ENCODE measurements at places on chromosomes 7 and 10. TPM values are rescaled to one million over a fixed set of nuclear protein-coding genes. Genes with fewer than 3 reads are reported as not detected.

DNA sequence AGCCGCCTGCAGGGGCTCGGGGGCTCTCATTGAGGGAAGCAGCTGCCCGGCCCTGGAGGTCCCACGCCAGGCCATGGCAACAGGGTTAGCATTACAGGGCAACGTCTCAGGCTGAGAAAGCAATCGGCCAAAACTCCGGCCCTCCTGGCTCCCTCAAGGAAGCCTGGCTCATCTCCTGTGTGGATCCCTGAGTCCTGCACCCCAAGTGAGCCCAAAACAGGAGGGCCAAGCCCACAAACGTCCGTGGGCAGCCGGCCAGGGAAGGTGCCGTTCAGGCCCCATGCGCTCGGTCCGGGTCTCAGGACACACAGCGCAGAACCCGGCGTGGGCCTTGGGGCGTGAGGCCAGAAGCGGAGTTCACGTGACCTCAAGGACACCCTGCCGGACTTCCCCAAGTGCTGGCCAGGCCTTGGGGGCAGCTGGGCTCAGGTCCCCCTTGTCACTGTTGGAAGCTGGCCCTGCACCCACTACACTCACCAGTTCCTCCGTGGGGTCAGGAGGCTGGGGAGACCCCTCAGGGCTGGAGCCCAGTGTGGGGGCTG lies 8.0 kb upstream of the PWWP2B start:
- peak; percentile 81 for DNase-seq
- no peak overlapping the region for H3K4me3 ChIP-seq
- H3K36me3 ChIP-seq = no peaks in the 10 kb centered on the region

DNA sequence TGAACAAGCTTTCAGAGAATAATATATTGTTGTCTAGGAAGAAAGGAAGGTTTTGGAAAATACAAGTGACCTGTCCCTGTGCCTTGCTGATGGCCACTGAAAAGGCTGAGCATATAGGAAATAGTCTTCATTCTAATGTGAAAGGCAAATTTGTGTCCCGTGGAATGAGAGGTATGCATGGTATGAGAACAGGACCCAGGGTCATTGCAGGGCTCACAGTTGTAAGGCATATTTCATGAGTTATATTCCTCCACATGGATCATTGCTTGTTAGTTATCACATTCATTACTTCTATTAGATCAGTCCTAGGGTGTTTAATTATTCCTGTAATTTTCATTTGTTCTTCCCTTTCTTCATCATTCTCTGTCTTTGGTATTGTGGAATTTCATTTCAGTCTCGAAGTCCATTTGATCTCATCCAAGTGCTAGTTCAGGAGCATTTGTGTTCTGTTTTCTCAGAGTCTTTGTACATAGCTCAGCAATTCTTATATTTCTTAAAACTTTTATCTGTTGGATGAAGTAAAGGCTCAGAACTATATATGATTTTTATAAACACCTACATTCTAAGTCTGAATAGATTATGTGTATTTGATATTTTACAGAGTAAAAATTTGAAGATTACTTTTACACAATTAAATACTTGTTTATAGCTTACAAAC lies 39.4 kb upstream of the ARHGAP21 start:
- H3K27ac ChIP-seq = no peak overlapping the region
- DNase-seq = no peak
- H3K27me3 ChIP-seq = no peaks in the 10 kb centered on the region

- peak; percentile 54 for DNase-seq
- no peaks in the 10 kb centered on the region for H3K27me3 ChIP-seq
- H3K27ac ChIP-seq = no peak overlapping the region
- H3K36me3 ChIP-seq = no peaks in the 10 kb centered on the region
Observed at GRCh38 chr10:588246-589165, 101.0 kb downstream of the DIP2C start.

GRCh38 chr7:134752006-134752760 lies 27.3 kb upstream of the CALD1 start:
- DNase-seq = no peak
- H3K27ac ChIP-seq = no peak overlapping the region
- no peaks in the 10 kb centered on the region for H3K4me1 ChIP-seq
- H3K36me3 ChIP-seq = no peaks in the 10 kb centered on the region
- no peak overlapping the region for H3K4me3 ChIP-seq

DNA sequence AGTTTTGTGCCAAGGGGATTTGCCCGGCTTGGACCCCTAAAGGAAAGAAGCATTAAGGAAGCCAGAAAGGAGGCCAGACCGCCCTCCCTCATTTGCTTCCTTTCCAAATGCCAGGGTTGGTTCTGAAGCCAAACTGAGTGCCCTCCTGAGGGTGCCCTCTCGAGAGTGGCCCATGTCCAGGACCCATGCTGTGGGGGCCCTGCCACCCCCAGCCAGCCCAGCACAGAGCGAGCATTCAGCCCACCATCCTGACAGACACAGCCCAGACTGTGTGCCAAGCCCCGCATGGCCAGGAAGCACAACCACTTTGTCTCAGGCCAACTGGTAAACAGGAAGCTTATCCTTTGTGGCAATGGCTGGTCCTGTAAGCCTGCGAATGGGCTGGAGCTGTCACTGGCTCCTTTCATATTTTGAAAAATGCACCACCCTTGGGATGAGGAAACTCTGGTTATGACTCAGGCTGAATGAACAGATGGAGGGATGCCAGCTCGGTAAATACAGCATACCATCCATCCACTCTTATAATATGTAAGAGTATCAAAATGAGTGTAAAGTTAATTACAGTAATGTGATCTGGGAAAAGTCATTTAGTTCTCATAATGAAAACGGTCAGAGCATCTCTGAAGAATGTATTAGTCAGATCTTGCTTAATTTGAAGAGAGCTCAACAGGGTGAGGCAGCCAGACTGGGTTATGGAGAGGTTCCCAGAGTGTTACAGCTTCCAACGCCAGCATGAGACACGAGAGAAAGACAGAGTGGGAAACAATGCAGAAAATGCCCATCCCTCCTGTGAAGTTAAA lies 65.0 kb downstream of the STK17A start:
- H3K4me1 ChIP-seq = peaks cover 65% of the 10 kb centered on the region
- peak; percentile 71 for DNase-seq
- no peaks in the 10 kb centered on the region for H3K27me3 ChIP-seq
- no peak overlapping the region for H3K4me3 ChIP-seq
- H3K36me3 ChIP-seq = peaks cover 25% of the 10 kb centered on the region

GRCh38 chr10:47450442-47450841 lies 33.5 kb downstream of the ANXA8 start:
- no peak for DNase-seq
- H3K27ac ChIP-seq = no peak overlapping the region
- no peak overlapping the region for H3K4me3 ChIP-seq
- H3K4me1 ChIP-seq = no peaks in the 10 kb centered on the region
- no peaks in the 10 kb centered on the region for H3K27me3 ChIP-seq
- H3K36me3 ChIP-seq = no peaks in the 10 kb centered on the region

- no peaks in the 10 kb centered on the region for H3K27me3 ChIP-seq
- H3K4me1 ChIP-seq = no peaks in the 10 kb centered on the region
- no peaks in the 10 kb centered on the region for H3K36me3 ChIP-seq
- no peak overlapping the region for H3K27ac ChIP-seq
- no peak overlapping the region for H3K4me3 ChIP-seq
Observed at GRCh38 chr7:103598326-103598905, 152.4 kb upstream of the SLC26A5 start.

- no peak overlapping the region for H3K4me3 ChIP-seq
- H3K4me1 ChIP-seq = no peaks in the 10 kb centered on the region
- no peak overlapping the region for H3K27ac ChIP-seq
- peaks cover 11% of the 10 kb centered on the region for H3K36me3 ChIP-seq
Observed at GRCh38 chr7:45057878-45058277, 30.9 kb downstream of the NACAD start.

DNA sequence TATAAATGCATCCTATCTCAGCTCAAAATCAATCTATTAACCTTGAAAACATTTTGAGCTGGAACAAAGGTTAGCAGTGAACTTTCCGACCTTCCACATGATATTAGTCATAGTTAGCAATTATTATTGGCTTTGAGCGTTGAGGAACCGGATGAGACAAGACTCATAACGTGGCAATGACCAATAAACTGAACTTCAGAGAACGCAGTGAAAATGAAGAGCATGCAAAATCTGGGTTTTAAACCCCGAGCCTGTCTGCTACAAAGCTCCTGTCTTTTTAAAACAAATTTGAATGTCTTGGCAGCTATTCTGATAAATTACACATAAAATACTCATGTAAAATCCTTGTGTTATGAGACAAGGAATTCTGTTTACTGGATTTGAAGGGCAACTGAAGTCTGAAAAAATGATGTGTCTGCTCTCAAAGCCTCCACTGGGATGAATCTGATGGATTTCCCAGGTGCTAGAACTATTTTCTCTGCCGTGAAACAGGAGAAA lies 74.7 kb upstream of the ITGB1 start:
- H3K27ac ChIP-seq = no peak overlapping the region
- no peaks in the 10 kb centered on the region for H3K4me1 ChIP-seq
- H3K4me3 ChIP-seq = no peak overlapping the region
- no peak for DNase-seq
- H3K27me3 ChIP-seq = no peaks in the 10 kb centered on the region

DNA sequence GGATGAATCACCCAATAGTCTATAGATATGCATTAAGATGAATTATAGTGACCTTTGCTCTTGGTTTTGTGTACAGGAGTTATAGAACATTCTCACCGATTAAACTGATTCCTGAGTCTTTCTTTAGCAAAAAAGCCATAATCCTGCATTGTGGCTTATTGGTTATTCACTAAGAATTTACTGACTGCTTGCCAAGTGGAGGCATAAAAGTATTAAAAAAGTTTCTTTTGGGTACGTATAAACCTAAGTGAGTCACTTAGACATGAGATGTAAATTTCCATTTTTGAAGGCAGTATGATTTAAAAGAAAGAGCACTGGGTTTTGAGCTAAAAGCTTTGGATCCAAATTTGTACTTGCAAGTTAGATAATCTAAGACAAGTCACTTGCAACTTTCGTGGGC lies 100.7 kb downstream of the CDK6 start:
- no peak overlapping the region for H3K4me3 ChIP-seq
- no peaks in the 10 kb centered on the region for H3K36me3 ChIP-seq
- H3K27me3 ChIP-seq = no peaks in the 10 kb centered on the region
- no peak overlapping the region for H3K27ac ChIP-seq
- H3K4me1 ChIP-seq = peaks cover 4% of the 10 kb centered on the region
- DNase-seq = no peak

DNA sequence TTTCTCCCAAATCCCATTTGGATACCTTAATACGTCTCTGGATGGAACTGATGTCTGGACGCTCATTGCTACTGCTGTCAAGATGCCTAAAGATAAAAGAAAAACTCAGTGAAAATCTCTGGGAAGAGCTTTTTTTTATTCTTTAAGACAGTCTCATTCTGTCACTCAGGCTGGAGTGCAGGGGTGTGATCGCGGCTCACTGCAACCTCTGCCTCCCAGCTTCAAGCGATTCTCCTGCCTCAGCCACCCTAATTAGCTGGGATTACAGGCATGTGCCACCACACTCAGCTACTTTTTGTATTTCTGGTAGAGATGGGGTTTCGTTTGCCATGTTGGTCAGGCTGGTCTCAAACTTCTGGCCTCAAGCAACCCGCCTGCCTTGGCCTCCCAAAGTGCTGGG lies 102.2 kb downstream of the NT5C2 start:
- no peaks in the 10 kb centered on the region for H3K4me1 ChIP-seq
- H3K36me3 ChIP-seq = peaks cover 96% of the 10 kb centered on the region
- DNase-seq = no peak
- no peak overlapping the region for H3K4me3 ChIP-seq
- no peak overlapping the region for H3K27ac ChIP-seq

DNA sequence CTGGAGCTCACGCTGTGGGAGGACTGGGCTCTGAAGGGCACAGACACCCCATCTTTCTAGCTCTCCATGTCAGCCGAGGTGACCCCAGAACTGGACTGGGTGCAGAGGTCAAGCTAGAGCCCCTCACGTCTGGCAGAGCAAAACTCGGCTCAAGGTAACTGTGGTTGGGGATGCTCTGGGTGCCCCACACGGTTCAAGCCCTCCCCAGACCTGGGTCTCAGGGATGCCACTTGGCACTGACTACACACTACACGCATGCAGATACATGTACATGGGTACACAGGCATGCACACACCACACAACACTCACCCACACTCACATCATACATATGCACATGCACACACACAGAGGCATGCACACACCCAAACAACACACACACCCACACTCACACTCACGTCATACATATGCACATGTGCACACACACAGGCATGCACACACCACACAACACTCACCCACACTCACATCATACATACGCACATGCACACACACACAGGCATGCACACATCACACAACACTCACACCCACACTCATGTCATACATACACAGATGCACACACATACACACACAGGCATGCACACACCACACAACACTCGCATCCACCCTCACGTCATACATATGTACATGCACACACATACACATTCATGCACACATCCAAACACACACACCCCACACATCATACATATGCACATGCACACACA lies 219.3 kb downstream of the DNAJB6 start:
- no peaks in the 10 kb centered on the region for H3K27me3 ChIP-seq
- H3K27ac ChIP-seq = no peak overlapping the region
- no peaks in the 10 kb centered on the region for H3K4me1 ChIP-seq
- no peak overlapping the region for H3K4me3 ChIP-seq

DNA sequence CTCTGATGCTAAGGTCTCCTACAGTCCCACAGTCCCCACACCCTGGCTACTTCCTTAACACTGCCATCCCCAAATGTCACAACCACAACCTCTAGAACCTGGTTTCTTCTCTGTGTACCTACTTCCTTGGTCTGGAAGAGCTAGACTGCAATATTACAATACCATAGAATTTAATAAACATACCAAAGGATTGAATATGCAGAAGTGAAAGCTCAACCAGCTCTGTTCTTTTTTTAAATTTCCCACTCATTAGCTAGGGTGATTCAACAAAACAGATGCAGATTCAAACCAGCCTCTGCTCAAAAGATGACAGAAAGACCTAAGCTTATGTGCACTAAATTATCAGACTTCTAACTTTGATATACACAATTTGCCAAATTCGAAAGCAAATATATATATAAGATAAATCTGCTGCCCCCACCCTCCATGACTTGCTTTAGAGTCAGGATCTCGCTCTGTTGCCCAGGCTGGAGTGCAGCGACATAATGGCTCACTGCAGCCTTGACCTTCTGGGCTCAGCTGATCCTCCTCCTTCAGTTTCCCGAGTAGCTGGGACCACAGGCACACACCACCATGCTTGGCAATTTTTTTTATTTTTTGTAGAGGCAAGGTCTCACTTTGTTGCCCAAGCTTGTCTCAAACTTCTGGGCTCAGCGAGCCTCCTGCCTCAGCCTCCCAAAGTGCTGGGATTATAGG lies 212.6 kb downstream of the CHCHD3 start:
- H3K27me3 ChIP-seq = no peaks in the 10 kb centered on the region
- no peak overlapping the region for H3K4me3 ChIP-seq
- no peak for DNase-seq

DNA sequence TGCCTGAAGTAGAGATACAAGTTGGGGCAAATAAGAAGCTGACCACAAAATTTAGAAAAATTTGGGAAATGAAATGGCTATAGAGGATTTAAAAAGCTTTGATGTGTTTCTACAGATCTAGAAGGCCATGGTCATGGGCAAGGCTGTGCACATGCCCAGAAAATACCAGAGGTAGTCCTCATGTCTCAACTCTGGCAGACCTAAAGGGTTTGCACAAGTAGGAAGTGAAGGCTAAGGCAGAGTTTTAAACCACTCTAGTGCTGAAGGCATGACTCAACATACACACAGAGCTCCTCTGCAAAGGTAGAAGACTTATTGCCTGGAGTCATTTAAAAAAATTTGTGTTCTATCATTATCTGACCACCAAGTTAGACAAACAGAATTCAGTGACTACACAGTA lies 364.6 kb downstream of the CCSER2 start:
- no peak overlapping the region for H3K27ac ChIP-seq
- DNase-seq = no peak
- H3K4me1 ChIP-seq = no peaks in the 10 kb centered on the region

GRCh38 chr7:67843001-67843565 lies 846.5 kb downstream of the TYW1 start:
- H3K27me3 ChIP-seq = no peaks in the 10 kb centered on the region
- no peaks in the 10 kb centered on the region for H3K36me3 ChIP-seq
- no peak for DNase-seq
- no peak overlapping the region for H3K27ac ChIP-seq

Gene ENKUR
- 0.49 TPM for total RNA-seq

Gene CHN2
- 14.4 TPM for total RNA-seq

Gene GPNMB
- total RNA-seq = 322 TPM
